Stimulated activated CD8-positive, alpha-beta memory T cell treated with anti-CD3 and anti-CD28 coated beads, Interleukin-15, amount 100 ng/mL, for 1 hour (primary cell): ENCODE measurements at places on chromosomes 3 and 15.

GRCh38 chr15:67542420-67543347, at the start of gene MAP2K5:
Gene MAP2K5 (plus strand): TSS chr15:67542703. CDS start chr15:67543336, 633 bp downstream.
- peak; percentile 53 for DNase-seq

GRCh38 chr15:65059931-65060596, 7.7 kb downstream of the RASL12 start:
- DNase-seq = no peak

DNA sequence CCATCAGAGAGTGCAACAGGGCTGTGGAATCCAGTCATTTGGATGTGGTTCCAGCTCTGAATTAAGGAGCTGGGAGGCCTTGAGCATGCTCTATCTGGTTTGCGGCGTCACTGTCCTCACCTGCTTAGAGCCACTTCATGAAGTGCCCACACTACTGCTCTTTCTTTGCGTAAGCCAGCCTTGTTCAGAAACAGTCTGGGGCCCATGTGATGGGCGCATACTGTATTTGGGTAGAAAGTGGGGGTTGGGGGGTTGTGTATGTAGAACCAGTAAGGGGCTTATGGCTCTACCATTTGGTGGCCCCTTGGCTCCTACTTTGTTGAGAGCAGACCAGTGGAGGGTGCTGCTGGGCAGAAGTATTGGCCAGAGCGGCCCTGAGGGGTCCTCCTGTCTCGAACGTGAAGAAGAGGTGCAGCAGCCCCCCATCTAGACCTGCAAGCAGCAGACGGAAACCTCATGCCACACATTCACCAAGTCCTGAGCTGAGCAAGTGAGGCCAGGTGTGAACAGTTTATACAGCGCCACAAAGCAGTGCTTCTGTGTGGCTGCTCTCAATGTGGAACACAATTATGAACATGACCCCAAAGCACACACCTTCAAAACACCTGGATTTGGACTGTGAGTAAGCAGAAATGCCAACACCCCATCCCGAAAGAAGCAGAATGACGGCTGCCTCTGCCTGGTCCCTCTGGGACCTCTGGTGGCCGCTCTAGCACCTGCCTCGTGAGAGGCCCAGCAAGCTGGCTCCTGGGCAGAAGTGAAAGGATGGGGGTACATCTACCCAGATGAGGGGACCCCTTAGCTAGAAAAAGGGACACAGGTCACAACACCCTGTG, 26.6 kb downstream of the SRPRB start:
- DNase-seq = no peak

- peak; percentile 27 for DNase-seq
These were observed at the start of gene SHF for GRCh38 chr15:45187894-45188830. Gene SHF (minus strand): TSS chr15:45187966. CDS start chr15:45187951, 15 bp downstream.

- DNase-seq = no peak
These were observed 3.1 kb downstream of the NSUN3 start for GRCh38 chr3:94065819-94066480.

DNA sequence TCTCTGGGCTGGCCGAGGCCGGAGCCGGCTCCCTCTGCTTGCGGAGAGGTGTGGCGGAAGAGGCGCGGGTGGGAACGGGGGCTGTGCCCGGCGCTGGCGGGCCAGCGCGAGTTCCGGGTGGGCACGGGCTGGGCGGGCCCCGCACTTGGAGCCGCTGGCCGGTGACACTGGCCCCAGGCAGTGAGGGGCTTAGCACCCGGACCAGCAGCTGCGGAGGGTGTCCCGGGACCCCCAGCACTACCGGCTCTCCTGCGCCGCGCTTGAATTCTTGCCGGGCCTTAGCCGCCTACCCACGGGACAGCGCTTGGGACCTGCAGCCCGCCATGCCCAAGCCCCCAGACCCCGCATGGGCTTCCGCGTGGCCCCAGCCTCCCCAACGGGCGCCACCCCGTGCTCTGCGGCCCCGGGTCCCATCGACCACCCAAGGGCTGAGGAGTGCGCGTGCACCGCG, 736.3 kb upstream of the ARRDC4 start:
- no peak for DNase-seq

DNA sequence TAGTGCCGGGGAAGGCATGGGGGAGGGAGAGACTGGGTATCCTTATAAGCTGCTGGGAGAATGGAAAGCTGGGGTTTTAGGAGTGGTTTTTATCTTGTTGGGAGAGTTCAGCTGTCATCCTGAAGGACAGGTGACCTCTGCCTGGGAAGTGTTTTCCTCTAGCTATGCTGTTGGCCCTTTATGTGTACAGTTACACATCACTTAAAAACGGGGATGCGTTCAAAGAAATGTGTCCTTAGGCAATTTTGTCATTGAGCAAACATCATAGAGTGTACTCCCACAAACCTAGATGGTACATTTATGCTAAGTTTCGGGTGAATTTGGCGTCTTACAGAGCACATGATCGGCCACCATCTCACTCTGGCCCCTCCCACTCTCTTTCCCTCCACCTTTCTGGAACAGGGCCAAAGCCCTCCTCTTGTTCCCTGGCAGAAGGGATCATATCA, 164.3 kb upstream of the NUDT16 start:
- no peak for DNase-seq

GRCh38 chr15:37425541-37425940, 325.2 kb upstream of the MEIS2 start:
- DNase-seq = no peak

- no peak for DNase-seq
These were observed 794.9 kb downstream of the NTRK3 start for GRCh38 chr15:87461631-87462030.

GRCh38 chr3:52891615-52892081, 5.7 kb downstream of the STIMATE start:
- no peak for DNase-seq

DNA sequence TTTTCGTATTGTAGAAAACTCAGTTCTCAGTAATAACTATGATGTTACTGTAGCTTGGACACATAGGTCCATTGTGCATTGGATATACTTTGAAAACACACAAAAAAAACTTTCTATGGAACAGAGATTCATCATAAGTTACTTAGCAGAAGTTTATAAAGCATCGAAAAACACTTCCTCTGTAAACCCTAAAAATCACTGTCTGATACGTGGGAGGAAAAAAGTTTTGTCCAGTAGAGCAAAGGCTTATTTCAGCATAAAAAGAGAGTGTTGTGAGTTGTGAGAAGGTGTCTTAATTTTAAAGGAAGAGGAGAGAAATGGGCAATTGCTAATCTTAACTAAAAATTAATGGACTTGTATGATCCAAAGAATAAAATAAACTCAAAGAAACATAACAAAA, 64.8 kb downstream of the OSTN start:
- DNase-seq = no peak

DNA sequence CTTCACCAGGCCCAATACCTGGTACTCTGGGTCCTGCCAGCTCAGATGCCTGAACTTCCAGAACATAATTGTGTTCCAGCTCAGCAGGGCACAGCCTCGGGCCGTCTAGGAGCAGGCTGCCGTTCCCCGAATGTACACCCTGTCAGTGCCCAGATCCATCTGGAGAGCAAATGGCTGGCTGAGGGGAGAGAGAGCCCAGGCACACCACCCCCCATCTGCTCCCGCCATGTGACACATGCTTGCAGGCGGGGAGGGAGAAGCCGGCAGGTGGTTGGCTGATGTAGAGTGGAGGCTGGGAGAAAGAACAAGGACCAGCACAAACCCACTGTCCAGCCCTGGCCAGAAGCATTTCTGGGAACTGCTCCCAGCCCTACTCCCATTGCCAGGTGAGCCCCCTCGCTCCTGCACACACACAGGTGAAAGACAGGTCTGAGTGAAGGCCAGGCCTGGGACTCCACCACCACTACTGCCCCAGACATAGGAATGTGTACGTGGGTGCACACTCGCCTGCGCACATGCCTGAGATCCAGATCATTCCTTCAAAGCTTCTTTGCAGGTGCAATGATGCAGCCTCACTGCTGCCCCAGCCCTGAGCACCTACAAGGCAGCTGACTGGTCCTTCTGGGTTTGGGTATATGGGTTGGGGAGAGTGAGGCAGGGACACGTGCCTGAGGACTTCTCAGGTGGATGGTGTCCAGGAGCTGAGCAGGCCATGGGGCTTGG, 53.5 kb downstream of the SEMA5B start:
- no peak for DNase-seq

DNA sequence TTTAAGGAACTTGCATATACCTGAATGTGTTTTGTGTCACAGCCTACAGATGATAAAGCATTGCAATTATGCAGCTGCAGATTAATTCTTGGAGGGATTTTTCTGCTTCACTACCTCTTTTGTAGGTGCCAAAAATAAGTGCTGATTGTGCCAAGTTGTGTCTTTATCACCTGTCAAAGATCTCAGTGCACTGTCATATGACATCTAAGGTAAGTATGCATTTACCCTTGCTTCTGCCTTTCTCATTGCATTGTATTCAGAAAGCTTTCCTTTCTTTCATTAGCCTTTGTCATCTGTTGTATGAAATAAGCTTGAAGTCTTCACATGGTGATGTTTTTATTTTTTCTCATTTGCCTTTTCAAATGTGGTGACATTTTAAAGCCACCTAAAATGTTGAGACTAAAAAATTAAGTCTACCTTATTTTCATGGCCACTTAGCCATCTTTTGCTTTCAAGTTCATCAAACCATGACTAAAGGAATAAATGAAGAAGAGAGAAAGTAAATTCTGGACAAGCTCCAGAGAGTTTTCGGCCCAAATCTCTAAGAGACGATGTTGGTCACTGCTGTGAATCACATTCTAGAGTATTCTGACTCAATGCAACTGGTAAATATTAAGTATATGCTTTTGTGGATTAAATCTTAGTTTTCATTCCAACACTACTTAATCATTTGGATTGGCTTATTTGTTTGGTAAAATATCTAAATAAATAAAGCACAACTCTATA, 381.8 kb upstream of the EPHA3 start:
- DNase-seq = no peak

- no peak for DNase-seq
These were observed 150.0 kb downstream of the NFKBIZ start for GRCh38 chr3:101999177-101999779.

GRCh38 chr15:68623301-68623892, 44.6 kb downstream of the CORO2B start:
- no peak for DNase-seq

- DNase-seq = no peak
These were observed 148.1 kb downstream of the NEK11 start for GRCh38 chr3:131174752-131175151.

DNA sequence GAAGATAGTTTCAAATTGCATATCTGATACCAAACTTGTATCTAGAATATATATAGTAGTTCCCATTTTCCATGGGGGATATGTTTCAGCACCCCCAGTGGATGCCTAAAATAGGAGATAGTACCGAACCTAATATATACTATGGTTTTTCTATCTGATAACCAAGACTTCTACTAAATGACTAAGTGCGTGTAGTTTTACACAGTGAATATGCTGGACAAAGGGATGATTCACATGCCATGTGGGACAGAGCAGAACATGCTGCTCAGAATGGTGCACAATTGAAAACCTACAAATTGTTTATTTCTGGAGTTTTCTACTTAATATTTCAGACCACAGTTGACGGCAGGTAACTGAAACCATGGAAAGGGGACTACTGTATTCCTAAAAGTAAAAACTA, 73.4 kb upstream of the TP63 start:
- no peak for DNase-seq

DNA sequence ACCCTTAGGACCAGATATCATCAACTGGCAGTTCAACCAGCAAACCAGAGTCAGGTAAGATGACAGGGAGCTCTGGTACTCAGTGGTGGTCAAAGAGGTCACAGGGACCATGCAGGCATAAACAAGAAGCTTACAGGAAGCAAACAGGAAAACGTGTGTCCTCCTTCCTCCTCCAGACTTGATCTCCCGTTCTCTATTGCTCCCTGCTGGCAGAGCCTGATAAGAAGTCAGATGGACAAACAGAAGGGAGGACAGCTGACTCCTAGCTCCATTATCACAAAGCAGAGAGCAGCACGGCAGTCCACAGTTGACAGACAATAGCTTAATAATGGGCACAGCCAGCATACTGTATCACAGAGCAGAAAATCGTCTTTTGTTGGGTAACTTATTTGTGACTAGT, 156.5 kb upstream of the SLC2A2 start:
- DNase-seq = no peak

GRCh38 chr3:141434255-141434654, 52.6 kb upstream of the RASA2 start:
- DNase-seq = no peak

DNA sequence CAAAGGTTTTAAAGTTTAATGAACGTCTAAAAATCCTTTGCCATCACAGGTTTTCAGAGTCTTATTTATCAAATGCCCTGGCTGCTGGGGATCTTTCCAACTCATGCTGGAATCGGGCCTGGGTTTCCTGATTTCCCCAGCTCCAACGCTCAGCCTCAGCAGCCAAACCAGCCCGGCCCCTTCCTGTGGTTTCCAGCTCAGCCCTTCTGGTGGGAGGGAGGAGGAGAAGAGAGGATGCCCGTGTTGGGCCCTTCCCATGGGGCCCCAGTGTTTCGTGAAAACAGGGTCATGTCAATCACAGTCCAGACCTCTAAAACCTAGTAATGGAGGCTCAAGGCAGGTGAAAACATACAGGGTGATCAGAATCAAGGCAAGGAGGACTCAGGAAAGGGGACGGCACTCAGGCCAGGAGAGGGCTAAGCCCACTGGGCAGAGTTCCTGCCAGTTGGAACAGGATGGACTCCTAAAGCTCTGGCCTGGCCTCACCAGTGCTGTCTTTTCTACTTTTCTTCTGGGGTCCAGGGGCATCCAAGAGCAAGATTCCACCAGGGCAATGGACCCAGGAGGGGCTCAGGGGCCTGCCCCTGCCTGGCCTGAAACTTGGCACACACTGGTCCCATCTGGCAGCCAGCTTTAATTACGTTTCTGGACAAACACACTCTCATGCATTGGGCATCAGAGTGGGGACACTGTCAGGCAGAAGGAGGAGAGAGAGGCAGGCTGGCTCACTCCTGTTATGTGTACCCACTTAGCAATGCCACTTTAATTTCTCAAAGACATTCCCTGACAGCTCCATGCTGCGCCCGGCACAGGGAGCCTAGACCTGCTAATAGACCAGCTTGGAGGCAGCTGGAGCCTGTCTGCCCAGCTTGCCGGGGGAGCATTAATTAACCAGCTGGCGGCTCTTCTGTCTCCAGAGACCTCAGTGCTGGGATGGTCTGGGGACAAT, 194.6 kb downstream of the FAM43A start:
- DNase-seq = no peak

- no peak for DNase-seq
These were observed 1.3 kb downstream of the STAG1 start for GRCh38 chr3:136750897-136751315.

- DNase-seq = no peak
These were observed 45.9 kb upstream of the ATP1B3 start for GRCh38 chr3:141830508-141830907.

DNA sequence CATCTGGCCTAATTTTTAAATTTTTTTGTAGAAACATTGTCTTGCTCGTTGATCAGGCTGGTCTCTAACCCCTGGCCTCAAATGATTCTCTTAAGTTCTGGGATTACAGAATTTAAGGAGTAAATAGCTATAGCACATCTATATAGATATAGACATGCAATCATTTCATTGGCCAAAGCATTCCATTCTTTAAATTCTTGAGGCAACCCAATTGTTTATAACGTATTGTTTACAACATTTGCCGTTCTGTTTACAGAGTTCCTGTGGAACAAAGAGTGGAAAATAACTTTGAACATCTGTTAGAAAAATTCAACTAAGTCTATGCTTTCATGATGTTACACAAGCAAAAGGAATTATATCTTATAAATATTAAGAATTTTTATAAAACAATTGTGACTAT, 205.2 kb upstream of the ROBO2 start:
- DNase-seq = no peak

- no peak for DNase-seq
These were observed 205.1 kb downstream of the GAP43 start for GRCh38 chr3:115828401-115828800.

- DNase-seq = no peak
These were observed 53.2 kb downstream of the STAC start for GRCh38 chr3:36433511-36433910.

GRCh38 chr15:54941417-54941816, 255.3 kb downstream of the RSL24D1 start:
- DNase-seq = no peak
